Fibroblast of the aortic adventitia (primary cell): ENCODE measurements at places on chromosomes 7 and 10.

GRCh38 chr10:45427970-45428366, 54.0 kb downstream of the ALOX5 start:
- no peak for DNase-seq

DNA sequence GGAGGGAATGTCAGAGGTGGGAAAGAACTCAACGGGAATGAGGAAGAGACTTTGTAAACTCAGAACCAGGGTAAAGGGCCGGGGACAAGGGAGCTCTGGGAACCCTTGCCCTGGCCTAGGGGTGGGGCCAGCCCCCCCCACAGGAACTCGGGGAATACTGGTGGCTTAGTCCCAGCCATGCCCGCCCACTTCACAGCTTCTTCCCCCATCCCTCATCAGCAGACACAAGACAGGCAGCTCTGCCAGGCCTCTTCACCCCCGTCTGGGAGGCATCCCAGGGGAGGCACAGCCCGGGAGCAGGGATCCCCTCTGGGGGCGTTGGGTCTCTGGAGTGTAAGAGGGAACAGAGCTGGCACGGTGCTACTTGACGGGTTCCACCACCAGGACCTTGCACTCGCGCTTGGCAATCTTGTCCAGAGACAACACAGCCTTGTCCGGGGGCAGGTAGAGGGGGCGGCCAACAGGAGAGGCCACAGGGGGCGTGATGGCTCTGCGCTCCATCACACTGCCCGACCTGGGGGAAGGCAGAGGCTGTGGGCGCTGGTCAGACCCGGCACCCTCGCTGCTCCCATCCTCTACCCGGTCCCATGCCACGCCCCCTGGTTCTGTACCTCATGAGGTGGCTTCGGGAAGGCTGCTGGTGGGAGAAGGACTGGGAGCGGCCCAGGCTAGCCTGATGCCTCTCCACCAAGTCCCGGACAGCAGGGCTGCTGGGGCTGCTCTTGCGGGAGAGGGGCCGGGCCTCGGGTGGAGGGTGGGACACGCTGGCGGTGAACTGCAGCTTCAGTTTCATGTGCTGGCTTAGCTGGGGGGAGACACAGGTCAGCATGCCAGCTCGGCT, 3.7 kb downstream of the TRAPPC14 start:
- no peak for DNase-seq

GRCh38 chr7:24143547-24143946, 140.4 kb upstream of the NPY start:
- no peak for DNase-seq

DNA sequence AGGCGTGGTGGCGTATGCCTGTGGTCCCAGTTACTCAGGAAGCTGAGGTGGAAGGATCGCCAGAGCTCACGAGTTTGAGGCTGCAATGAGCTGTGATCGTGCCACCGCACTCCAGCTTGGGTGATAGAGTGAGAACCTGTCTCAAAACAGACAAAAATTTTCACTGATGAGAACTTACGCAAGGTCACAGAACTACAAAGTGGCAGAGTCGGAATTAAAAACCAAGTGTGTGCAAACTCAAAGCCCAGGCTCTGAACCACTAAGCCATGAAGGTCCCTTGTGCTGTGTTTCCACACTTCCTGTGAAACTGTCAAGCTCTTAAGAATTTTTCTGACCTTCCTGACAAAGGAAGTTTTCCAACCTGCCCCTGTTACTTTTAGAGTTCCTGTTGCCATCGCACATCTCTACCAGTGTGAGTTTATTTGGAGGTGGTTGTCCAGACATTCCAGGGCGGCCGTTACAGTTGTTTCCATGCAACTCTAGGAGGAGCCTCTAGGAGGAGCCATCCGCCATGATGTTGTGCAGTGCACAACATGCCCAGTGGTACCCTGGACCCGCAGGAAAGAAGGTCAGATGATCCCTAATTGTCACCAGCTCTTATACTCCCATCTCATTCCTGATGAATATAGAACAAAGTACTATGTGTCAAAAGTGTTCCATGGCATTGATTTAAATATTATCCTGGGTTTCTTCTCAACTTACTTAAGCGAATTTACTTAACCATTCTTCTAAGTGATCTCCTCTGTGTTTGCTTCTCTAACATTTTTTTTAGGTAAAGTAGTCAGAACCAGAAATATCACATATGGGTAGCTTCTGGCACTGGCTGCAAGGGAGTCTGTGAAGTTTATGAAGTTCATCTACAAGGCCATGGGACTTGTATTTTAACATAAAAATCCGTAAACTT, 49.0 kb upstream of the LYZL1 start:
- peak; percentile 23 for DNase-seq

- no peak for DNase-seq
These were observed 191.2 kb upstream of the PHYHIPL start for GRCh38 chr10:58985216-58985615.

GRCh38 chr7:26102176-26102575, 49.8 kb upstream of the NFE2L3 start:
- no peak for DNase-seq

DNA sequence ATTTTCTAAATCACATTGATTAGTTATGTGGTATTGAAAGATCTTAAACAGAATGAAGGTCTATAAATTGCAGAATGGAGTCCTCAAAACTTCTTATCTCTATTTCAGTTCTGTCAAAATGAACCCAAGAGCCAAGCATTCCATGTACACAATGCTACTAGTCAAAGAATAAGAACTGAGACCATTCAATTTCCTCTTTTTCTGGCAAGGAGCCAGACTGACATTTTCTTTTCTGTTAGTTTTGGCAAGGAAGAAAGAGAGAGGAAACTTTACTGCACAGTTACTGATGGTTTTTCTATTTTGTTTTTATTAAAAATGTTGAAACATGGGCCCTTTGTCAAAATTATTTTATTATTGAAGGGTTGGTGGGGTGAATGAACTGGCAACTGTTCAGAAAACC, 181.8 kb upstream of the FERD3L start:
- peak; percentile 86 for DNase-seq

DNA sequence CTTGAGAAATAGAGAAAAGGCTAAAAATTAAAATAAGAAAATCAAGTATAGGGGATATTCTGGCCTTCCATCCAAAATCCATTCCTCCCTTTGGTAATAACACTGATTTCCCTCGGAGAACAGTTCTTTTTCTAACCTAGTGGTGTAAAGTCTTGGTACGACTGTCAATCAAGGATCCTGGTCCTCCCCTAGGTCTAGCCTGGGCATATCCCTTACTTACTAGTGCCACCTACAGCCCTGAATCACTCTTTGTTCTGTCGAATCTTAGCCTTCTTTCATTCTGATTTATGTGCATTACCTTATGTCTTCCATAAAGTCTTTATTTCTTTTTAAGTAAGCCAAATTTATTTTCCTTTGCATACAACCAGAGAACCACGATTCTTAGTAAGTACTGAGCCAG, 298.7 kb upstream of the LRRTM3 start:
- DNase-seq, result no peak

GRCh38 chr10:11854301-11854700, 31.1 kb downstream of the PROSER2 start:
- DNase-seq, result no peak

- no peak for DNase-seq
These were observed 103.4 kb upstream of the STK17A start for GRCh38 chr7:43479543-43479942.

- no peak for DNase-seq
These were observed 2.3 kb downstream of the MYPN start for GRCh38 chr10:68111584-68111983.
